NCI-H1930 (cell line): ENCODE measurements at places on chromosomes 2 and 18.
A peak's percentile ranks its signal among the peaks of the same experiment; 100 is the strongest.

- DNase-seq, result no peak
Measured at GRCh38 chr2:128437204-128437565, 118.5 kb upstream of the HS6ST1 start.

DNA sequence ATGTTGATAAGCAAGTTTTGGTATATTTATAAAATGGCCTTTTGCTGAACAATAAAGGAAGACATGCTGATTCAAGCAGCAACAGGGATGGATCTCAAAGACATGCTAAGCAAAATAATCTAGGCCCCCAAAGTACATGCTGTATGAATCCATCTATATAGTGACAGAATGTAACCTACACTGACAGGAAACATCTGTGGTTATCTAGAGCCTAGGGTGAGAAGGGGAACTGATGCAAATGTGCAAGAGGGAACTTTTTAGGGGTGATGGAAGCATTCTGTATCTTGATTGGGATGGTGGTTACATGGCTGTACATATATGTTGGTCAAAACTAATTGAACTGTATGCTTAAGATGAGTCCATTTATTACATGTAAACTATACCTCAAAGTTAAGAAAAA is 24.2 kb downstream of the CNRIP1 start:
- DNase-seq, result no peak

DNA sequence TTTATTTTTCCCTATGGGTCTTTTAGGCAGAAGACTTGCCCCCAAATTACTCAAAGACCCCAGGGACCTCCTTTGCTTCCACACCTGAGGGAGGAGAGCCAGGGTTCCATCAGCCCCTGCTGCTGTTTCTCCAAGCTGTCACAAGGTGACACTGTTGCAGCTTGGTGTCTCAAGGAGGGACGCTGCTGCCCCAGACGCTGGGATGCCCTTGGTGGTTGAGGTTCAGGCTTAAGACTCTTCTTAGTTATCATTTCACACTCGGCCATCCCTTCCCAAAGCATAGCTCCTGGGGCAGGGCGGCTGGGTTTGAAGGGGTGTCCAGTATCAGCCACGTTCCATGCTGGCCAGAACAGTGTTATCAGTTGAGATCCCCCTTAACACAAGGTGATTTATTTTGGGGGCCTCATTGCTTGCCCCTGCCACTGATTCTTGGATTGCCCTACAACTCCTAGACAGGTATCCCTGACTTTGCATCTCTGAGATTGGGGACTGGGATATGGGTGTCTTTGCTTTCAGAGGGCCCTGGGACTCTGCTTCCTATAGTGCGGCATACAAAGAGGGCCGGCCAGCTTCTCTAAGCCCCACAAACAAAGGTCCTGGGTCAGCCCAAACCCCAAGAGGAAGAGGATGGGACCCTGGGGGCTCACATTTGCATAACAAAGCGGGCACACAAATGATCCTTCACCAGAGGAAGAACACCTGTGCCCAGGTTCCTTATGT is 22.7 kb downstream of the GPR55 start:
- peak; percentile 28 for DNase-seq

DNA sequence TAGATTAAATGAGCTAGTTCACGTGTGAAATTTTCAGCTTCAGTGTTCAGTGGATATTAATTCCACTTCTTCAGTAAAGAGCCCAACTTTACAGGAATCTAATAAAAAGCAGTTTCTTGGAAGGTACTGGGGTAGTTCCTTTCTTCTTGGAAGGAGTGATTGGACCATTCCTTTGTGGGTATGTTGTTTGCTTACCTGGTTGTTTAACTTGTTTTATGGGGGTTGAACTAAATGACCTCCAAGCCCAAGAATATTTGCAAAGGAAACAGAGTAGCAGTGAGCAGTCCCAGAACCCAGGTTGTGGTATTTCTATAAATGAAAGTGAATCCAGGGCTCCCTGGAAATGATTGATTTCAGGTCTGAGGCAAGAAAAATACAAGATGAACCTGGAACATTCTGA is 31.4 kb downstream of the KCNJ13 start:
- DNase-seq, result no peak

DNA sequence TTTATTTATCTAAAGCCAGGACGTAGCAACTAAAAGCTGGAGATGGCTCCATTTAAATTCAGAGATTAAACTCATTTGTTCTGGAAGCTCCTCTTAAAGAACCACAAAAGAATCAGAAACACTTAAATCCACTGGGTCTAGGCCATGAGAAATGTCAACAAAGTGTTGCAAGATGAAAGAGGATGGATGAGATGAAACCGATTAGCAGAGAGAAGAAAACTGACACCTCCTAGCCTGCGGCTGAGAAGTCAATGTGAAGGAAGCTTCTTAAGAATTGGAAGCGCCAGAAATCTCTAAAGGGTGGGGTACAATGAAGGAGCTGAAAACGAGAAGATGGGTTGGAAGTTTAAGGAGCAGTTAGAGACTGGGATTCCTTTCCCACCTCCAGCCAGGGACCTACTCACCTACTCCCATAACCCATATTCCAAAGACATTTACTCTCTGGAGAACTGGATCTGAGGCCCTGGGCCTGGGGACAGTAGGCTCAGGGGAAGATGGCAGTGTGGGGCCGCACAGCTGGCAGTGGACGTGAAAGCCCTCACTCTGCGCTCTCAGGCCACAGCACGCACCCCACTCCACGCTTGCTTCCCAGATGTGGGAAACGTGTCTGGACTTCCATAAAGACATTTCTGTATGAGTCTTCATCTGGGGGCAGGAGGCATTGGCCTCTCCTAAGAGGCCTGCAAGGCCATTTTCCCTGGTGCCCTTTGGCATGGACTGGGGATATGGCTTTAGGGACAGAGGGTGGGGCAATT is 188.4 kb downstream of the LOXHD1 start:
- DNase-seq, result no peak

- DNase-seq, result no peak
Measured at GRCh38 chr2:238039985-238040384, 20.8 kb upstream of the SCLY start.

DNA sequence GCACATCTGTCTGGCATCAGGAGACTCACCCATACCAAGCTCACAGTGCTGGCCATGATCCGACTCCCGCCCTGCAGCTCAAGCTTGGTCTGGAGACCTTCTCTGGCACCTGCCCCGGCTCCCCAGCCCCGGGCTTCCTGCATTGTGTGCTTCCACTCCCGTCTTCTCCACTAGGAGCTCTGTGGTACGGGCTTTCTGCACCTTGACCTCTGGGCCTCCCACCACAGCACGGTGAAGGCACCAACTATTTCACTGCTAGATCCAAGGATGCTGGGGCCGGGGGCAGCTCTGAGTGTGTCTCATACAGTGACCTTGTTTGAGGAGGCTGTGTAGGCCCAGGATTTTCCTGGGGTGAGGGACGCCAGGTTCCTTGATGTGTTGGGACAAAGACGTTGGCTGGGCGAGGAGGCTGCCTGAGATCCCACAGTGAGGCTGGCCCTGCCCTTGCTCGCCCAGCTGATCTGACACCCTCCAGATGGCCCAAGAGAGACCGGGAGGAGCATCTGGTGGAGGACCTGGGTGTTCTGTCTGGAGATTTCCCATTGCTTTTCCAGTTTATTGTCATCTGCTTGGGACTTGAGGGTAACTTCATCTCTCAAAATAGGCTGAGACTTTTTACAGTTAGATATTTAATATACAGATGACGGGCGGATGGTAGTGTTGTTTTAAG is 64.0 kb downstream of the HPCAL1 start:
- DNase-seq, result no peak

GRCh38 chr2:95024371-95024770 is 1.1 kb upstream of the MAL start:
- no peak for DNase-seq

- DNase-seq, result no peak
Measured at GRCh38 chr2:60837123-60837522, 44.3 kb upstream of the REL start.

- DNase-seq, result no peak
Measured at GRCh38 chr18:78981394-78981831, 1.8 kb downstream of the SALL3 start.

GRCh38 chr2:226794196-226794661 is 5.4 kb downstream of the IRS1 start:
- DNase-seq, result no peak

DNA sequence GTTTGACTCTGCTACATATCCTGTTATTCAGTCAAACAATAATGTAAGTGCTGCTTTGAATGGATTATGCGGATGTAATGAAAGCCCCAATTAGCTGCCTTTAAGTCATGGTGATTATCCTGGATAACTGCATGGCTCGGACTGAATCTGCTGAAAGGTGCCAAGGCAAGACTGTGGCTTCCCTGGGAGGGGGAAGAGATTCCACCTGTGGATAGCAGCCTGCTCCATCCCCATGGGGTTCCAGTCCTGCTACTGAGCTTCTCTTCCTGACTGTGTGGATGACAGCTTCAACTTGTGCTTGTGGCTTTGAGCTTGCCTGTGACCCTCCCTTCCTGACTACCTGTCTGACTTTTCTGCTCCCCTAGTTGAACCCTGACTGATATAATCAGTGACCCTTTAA is 540.0 kb upstream of the GYPC start:
- no peak for DNase-seq

GRCh38 chr2:208570851-208571763 is 164.5 kb downstream of the PTH2R start:
- DNase-seq, result no peak

DNA sequence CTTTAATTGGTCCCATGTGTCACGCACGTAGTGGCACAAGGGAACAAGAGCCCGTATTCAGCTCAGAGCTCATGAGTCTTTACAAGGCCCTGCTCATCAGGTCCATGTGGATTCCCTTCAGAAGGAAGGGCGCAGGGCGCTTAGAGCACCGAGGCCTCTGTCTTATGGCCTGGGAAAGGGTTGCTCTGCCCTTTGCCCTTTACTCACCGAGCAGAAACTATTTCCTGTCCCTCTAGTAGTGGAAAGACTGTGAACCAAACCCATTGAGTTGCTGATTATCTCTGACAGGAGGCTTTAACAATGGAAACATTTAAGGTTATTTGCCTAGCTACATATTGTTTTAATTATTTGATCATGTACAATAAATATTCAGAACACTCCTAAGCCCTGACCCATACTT is 102.0 kb upstream of the ACAA2 start:
- DNase-seq, result no peak

GRCh38 chr2:88049622-88050021 is 6.0 kb downstream of the KRCC1 start:
- DNase-seq, result no peak

- no peak for DNase-seq
Measured at GRCh38 chr2:165888171-165888570, 65.4 kb downstream of the TTC21B start.

DNA sequence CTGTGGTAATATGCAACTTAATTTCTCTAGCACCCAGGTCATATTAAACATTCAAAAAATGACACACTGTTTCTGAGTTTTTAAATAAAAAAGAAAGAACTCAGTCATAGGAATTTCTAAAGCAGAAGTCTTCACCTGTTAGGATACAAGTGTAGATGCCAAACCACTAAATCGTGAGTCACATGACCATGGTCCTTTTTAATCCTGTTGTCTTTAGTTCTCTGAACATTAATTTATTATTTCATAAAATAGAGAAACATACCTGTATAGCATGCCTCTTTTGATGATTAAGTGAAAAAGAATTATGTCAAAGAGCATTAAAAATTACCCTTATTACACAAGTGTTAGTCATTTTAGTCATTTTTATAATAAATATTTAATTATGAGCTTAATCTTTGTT is 398.8 kb downstream of the CCDC85A start:
- no peak for DNase-seq
